Left hindlimb (tissue), 1 donor: ENCODE measurements at places on chromosomes 2 and 18.

DNA sequence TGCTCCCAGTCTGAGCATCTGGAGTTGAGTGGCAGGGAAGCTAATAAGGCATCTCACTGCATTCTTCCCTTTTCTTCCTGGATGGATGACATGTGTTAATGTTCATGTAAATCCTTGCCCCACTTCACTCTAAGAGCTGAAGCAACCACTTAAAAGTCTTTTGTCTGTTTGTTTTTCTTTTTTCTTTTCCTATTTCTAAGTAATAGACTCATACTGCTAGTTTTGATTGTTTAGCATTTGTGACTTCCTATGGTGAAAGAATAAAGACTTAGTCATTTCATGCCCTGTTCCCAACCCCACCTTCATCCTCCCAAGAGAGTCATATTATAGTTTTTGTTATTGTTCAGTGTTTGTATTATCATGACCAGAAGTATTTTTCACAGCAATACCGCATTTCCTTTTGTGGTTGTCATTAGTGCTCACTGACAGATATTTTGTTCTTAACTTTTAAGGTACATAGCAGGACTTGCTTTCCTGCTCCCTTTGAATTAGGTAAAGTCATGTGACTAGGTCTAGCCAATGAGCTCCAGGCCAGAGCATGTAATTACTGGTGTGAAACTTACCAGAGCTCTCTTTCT is 18.1 kb upstream of the SPP2 start:
- DNase-seq: no peak

DNA sequence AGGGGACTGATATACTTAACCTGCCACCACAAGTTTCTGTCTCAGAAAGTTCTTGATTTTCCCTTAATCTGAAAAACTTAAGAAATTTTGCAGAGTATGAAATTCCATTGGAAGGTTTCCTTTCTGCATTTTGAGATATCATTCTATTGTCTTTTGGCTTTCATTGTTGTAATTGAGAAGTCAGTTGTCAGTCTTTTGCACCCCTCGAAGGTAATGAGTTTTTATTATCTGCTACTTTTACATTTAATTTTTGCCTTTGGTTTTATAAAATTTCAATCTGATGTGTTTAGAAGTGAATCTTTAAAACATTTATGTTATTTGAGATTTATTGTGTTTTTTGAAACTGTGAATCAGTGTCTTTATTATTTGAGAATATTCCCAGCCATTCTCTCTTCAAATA is 4.8 kb upstream of the IL36A start:
- DNase-seq: no peak

- no peak for DNase-seq
Observed at GRCh38 chr2:212596688-212597087, 58.1 kb upstream of the ERBB4 start.

DNA sequence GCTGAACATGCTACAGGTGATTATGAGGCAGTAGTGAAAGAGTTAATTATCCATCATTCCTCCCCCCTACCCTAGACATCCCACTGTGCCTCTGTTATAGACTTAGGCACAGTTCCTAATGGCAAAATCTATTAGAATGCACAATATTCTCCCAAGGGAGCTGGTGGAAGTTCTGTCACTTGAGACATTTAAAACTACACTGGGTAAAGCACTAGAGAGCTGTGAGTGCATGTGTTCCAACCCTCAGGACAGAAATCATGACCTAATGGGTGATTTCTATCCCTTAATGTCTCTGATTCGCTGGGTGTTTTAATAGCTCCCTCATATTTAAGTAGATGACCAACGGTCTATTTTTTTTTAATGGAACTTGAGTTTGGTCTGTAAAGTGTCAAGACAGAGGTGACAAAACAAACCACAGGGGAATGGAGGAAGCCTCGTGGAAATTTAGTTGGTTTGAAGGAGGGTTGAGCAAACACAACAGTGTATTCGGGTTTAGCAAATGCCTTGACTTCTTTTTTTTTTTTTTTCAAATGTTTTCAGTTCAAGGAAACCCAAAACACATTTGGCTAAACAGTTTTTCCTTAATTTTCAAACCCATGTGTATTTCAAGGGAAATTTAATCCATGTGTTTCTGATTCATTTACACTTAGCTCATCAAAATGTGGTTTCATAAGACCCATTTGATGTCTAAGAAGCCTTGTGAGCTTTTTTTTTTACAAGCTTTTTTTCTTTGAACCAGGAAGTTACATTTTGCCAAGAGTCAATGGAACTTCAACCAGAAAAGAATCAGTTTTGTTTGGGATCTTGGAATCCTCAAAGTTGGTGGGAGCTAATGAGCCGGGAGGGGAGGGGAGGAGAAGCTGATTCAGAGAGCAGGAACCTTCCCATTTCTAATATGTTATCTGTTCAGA is 665.1 kb upstream of the ZEB2 start:
- DNase-seq: no peak

DNA sequence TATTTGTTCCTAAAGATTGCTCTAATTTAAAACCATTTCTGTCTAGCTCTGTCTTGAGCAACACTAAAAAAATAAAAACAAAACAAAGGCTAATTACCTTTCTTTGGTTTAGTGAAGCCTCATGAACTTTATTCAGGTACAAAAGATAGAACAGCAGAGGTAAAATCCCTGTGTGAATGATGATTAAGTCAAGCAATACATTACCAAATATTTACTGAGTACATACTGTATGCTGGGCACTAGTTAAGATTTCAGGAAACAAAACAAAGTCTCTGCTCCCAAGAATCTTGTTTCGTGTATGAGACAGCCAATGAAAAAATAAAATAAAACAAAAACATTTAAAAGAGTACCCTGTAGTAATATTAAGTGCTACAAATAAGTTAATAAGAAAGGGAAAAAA is 257.5 kb downstream of the RND3 start:
- DNase-seq: no peak

DNA sequence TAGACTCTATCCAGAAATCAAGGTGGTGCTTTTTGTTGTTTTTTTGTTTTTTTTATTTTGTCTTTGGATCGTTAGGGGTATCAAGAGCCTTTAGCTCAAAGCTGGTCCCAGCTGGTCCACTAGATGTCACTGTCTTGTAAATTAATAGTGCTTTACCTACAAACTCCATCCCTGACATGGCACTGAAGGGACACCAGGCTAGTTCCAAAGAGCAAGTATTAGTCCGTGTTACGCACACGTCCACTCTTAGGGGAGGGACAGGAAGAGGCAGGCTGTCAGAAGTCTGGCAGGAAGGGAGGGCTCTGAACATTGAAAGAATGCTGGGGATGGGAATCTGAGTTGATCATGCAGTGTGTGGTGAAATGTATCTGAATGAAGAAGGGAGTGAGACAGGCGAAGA is 85.9 kb upstream of the CCBE1 start:
- DNase-seq: no peak

DNA sequence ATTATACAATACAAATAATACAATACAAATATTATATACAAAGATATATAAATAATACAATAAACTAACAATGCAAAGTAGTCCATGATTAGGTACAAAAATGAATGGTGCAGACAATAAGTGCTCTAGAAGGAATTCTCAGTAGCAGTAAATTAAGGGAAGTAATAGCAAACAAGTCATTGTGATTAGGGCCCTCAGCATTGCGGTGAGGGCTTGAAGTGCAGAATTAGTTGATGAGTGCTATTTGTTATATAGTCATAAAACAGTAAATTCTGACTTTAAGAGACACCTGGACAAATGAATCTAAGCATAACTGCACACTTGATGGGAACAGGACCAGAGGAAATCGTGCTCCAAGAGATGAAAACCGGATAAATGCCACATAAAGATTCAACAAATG is 74.9 kb downstream of the ANKRD44 start:
- no peak for DNase-seq

DNA sequence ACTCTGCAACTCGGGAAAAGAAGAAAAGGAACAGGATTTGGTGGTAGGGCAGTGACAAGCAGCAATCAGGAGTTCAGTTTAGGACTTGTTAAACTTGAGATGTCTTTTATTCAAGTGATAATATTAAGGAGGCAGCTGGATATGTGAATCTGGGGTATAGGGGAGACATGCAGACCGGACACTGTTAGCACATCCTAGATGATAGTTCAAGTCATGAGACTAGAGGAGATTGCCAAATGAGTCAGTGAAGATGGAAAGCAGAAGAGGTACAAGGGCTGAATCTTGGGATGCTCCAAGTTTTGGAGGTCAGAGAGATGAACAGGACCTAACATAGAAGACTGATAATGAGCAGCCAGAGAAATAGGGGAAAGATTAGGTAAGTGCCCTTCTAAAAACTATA is 69.5 kb upstream of the PSME4 start:
- no peak for DNase-seq

GRCh38 chr18:21672521-21673267 is 31.9 kb downstream of the ABHD3 start:
- DNase-seq: no peak

DNA sequence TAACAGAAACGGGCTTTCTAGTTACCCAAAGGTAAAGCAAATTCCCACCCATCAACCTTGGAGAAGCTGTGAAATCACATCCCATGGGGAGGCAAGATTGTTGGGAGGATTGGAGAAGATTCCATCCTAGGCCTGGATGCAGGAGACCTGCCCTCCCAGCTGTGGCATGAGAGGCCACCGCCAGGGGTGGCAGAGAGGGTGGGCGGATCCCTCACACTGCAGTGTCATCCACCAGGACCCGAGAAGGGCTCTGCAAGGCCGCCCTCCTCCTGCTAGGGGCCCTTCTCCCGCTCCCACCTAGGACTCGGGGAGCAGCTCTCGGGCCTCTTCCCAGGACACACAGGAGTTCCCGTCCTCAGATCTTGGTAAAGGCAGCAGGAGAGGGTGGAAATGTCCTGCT is 15.5 kb upstream of the ATG16L1 start:
- DNase-seq: no peak

- no peak for DNase-seq
Observed at GRCh38 chr2:1234731-1235308, 178.4 kb upstream of the TPO start.

DNA sequence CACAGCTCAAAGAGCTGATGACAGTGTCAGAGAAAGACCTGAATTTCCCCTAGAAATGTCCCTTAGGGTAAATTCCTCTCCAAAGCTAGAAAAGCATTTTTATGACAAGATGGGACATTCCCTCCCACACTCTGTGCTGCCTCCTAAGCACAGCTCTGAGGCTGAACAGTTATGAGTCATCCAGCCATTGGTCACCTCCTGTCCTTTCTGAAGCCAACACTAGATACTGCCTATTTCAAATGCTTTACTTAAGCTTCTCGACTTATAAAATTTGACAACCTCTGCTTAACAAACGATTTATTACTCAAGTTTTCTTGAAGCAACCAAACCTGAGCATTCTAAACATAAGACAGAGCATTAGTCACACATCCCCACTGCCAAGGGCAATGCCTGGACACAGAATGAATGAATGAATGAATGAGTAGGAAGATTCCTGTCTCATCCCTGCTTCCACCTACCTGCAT is 35.4 kb downstream of the B4GALT6 start:
- no peak for DNase-seq

DNA sequence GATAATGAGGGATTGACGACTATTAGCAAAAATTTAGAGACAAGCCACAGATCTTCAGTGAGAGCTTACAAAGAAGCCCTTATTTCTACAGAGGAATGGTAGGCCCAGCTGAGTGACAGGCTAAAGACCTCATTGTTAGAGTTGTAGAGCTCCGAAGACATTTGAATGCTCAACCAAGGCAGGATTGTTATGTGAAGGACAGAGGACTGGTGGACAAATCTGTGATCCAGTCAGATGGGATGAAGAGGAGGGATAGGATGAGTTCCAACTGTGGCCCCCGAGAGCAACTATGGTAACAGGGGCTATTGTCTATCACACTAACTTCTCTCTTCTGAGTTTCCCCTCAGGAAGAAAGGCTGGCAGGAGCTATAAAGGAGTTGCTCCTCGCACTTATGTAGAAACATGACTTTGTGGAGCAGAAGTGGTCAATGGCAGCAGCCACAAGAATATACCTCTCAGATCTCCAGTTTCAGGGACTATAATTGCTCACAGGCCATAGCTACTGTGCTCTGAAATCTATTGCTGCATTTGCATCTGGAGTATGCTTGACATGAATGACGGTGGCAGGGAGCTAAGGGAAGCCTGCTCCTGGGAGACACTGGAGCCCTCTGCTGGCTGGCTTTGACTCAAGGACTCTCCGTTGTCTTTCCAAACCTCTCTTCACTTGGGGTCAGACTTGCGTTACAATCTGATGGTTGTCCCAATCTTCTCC is 50.3 kb upstream of the GREB1L start:
- no peak for DNase-seq

DNA sequence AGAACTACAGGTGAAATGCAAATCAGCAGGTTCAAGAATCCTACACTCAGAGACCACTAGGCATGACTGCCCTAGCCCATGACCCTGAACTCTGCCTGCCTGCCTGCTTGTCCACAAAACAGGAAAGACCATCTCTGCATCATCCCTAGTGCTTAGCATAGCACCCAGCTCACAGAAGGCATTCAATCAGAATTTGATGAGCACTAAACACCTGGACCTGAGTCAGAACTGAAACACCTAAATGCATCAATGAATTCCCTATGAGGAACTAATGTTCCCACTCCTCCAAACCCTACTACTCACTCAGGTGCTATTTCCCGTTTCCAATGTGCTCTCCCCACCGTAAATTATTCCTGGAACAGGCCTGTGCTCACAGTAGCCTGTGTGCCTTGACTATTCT is 21.7 kb downstream of the MRPS5 start:
- no peak for DNase-seq

DNA sequence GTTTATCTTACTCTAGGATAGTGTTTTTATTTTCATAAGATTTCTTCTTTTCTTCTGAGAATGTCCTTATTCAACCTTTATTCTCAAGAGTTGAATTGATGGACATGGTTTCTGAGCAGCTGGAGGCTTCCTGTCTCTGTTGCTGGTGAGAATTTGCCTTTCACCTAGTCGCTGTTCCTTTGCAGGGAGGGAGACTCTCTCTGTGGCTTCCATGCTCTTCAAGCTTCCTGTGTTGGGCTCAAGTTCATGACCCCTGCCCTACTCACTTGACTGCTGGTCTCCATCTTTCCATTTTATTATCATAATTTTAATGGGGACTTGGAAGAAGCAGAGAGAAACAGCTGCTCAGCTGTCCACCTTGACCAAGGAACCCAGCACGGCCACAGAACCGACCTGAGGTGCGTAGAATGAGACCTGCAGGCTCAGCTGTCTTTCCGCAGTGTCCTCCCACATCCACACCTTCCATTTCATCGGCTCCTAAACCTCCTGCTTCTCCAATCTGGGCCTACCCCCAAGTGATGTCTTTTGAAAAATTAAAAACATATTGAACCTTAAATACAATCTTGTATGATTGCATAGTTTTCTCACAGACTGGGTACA is 24.2 kb downstream of the TMEM18 start:
- no peak for DNase-seq

GRCh38 chr2:73260338-73260984 is 23.8 kb downstream of the FBXO41 start:
- DNase-seq: no peak

GRCh38 chr2:43486603-43487002 is 109.2 kb downstream of the THADA start:
- no peak for DNase-seq

GRCh38 chr18:49745045-49746014 is 68.0 kb downstream of the ACAA2 start:
- DNase-seq: no peak

- no peak for DNase-seq
Observed at GRCh38 chr2:239595726-239596125, 194.9 kb upstream of the HDAC4 start.
